Mesenchymal stem cell (in vitro differentiated cells and primary cell): ENCODE measurements at places on chromosomes 5 and 9.
A peak's percentile ranks its signal among the peaks of the same experiment; 100 is the strongest.

DNA sequence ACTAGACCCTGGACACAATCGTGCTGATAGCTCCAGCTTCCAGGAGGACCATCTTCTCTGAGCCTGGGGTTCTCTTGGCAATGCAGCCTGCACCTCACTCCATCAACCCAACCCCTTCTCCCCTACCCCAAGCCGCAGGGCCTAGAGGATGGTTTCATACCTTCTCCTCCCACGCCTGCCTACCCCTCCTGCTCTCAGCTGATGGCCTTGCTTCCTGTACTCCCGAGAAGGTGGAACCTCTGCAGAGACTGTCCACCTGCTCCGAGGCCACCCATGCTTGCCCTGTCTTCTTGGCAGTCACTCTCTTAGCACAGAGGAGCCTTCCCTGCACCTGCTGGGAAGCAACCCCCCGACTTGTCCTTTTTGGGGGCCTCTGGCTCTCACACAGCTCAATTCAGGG lies 241.9 kb downstream of the IRX2 start:
- DNase-seq, result no peak

DNA sequence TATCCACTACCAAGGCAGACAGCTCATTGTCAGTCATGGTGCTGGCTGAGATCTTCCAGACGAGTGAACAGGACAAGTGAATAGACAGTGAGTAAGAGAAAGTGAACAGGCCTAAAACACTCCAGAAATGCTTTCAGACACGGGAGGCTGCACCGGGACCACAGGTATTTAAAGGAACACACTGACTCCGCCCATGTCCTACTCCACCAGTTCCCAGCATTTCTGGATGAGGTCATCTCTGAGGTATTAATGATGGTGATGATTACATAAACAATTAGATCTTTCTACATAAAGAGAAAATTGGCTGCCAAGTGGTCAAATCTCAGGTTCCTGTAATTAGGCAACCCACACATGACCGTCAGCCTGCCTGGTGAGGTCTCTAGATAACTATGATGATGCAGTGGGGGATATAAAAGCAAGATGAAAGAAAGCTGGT lies at the start of gene ACTBL2:
TSS of gene ACTBL2 (minus strand) at position 141 of the 436 bp plus-strand sequence. CDS start at position 37, 104 bp downstream.
- peak; percentile 73 for DNase-seq

DNA sequence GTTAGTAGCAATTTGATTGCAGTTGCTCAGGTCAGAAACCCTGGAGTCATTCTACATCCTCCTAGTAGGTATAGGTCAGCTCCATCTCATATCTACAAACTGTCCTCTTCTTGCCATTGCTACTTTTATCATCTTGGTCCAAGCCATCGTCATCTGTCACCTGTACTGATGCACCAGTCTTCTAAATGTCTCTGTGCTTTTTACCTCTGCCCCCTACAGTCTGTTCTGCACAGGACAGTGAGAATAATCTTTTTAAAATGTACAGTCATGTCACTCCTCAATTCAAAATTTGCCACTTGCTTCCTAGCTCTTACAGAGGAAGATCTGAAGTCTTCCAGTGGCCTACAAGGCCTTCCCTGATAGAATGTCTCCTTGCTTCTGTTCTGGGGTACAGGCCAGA lies 6.8 kb downstream of the NNT start:
- DNase-seq, result no peak

DNA sequence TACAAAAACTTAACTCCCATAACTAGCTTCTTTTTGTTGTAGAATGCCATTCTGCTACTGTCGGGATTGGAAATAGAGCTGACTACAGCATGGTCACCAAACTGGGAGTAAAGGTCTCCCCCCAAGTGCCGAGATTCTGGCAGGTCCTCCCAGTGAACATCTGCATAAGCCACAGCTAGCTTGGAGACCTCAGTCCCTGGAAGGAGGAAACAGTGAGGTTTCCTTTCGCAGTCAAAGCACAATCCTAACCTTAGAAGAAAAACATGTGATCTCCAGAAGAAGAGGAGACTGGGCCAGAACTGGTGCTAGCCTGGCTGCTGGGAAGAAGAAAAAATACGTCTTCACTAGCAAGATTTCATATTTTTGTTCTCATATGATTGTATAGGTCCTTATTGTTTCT lies 127.4 kb downstream of the SCAMP1 start:
- no peak for DNase-seq

GRCh38 chr9:121963528-121963995 lies 129.5 kb downstream of the TTLL11 start:
- DNase-seq, result peak; percentile 58

- peak; percentile 50 for DNase-seq
Observed at GRCh38 chr5:172835290-172835993, 1.4 kb downstream of the ERGIC1 start.

GRCh38 chr9:69346596-69347390 lies 21.8 kb downstream of the ENTREP1 start:
- DNase-seq, result no peak

GRCh38 chr5:74579215-74579614 lies 61.3 kb downstream of the ENC1 start:
- DNase-seq, result no peak

DNA sequence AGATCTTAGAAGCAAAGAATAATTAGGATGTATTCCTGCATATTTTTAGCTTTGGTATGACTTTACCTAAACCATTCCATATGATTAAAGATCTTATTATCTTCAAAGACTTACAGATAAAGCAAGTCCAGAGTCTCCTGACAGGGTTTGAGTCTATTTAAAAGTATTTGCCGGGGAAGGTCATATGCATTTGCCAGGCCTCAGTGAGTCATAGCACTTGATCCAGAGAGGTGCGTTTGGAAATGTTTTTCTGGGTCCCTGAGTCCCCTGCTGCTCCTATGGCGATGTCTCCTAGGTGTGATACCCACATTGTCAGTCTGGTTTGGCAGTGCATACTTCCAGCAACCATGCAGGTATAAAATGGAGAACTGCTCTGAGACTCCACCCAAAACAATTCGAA lies 217.0 kb downstream of the FBXL7 start:
- peak; percentile 42 for DNase-seq

GRCh38 chr5:17620627-17621026 lies 10.4 kb downstream of the TAF11L12 start:
- DNase-seq, result no peak

DNA sequence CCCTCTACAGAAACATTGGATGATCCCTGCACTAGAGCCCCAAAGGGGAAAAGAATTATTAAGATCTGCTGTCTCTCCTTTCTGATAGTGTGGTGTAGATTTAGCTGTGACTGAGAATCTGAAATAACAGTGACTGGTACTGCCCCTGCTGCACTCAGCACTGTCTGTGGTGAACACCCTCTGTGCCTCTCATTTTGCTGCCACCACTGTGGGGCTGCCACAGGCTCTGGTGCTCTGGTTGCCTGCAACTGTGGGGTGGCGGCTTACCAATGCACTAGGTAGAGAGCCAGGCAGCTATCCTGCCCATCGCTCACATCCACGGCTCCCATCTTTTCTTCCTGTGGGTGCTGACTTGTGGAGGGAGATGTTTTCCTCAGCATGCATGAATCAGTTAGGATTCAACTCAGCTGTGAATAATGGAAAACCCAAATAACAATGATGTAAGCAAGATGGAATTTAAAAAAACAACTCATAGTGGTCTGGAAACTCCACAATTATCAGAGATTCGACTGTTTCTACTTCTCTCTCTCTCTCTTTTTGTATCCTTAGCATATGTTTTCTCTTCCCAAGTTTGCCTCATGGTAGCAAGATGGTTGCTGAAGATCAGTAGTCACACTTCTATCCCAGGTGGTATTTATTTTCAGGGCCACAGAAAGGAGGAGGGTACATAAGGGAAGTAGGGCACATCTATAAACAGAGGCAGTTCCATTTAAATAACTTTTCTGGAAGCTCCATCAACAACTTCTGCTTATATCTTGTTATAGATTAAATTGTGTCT lies 99.8 kb upstream of the DAP start:
- peak; percentile 51 for DNase-seq

GRCh38 chr5:99398976-99399375 lies 470.2 kb upstream of the CHD1 start:
- DNase-seq, result no peak
